ENCODE measurements at places on chromosomes 12 and 14. TPM values are rescaled to one million over a fixed set of nuclear protein-coding genes. Genes with fewer than 3 reads are reported as not detected.

The PRMT5 gene
- 108 TPM for total RNA-seq

The SLC4A8 gene
- 6.3 TPM for total RNA-seq

The DBX2 gene
- total RNA-seq = not detected

The JAG2 gene
- total RNA-seq = 5.9 TPM

DNA sequence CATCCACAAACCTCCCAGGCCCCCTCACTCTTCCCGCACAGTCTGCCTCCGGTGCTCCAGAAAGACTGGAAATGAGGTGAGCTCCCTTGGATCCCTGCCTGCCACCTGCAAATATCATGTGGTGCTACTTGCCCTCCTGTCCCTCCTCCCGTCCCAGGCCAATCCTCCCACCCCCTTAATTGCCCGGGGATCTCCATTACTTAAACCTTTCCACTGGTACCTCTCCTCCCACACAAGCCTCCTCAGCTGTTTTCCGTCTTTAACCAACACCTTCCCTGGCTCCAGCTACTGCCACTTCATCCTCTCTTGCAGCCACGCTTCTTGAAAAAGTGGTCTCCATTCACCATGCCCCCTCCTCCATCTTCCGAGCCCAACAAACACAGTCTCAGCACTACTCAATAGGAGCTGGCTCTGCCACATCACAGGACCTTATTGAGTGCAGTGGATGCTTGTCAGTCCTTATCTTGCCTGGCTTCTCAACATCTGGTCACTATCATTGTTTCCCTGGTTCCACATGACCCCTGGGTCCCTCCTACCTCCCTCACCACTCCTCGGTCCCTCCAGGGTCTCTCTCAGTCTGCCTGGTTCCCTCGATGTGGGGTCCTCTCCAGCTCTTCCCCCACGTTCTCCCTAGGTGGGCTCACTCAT lies 11.5 kb downstream of the FAIM2 start:
- no peak for DNase-seq

DNA sequence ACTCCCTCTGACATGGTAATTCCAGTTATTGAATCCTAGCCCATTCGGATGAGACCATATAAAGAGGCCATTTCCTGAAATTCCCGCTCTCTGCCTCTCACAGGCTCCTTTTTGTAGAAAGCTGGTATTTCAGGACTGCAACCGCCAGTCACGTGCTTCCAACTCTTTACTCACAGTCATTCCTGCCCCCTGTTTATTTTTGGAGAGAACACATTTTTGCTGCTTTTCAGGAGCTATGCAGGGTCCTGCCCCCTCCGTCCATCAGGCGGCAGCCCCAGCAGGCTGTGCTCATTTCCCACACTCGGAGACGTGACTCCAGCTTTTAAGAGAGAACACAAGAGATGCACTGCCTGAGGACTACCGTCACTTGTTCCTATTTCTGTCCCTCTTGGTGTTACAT lies 26.8 kb downstream of the IFT43 start:
- DNase-seq = no peak

DNA sequence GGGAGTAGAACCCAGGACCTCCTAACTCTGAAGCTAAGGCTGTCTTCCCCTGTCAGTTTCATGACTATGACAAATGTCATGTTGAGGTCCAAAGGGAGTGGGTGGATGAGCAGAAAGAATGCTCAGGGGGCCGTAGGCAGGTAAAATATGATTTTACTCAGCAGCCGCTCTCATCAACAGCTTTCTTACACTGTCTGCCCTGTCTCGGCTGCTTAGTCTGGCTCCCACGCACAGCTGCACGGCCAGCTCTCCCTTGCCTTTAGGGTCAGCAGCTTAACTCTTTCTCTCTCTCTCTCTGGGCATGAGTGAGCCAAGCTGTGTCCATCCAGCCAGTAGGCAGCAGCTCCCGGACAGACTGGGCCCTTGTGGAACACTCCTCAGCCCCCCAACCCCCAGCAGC lies 95.2 kb downstream of the GCH1 start:
- DNase-seq = no peak

GRCh38 chr14:38342803-38343202 lies 86.9 kb upstream of the CLEC14A start:
- DNase-seq = no peak

DNA sequence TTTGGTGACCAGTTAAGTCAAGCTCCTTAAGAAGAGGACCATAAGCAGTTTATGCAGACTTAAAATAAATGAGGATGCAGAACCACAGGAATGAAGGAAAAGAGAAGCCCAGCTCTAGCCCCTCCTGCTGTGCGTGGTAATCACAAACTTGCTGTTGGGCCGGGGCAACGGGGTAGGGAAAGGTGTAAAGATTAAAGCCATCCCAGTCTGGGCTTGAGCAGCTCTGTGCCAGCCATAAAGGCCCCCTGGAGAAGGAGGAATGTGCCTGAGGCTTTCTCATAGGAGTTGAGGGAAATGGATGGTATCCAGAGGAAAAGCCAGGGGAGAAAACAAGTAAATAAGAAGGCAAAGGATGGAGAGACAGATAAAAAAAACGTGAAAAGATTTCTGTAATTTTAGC lies 25.1 kb downstream of the TEP1 start:
- DNase-seq = no peak

- no peak for DNase-seq
These were observed 64.0 kb downstream of the PTPN11 start for GRCh38 chr12:112482733-112483132.

DNA sequence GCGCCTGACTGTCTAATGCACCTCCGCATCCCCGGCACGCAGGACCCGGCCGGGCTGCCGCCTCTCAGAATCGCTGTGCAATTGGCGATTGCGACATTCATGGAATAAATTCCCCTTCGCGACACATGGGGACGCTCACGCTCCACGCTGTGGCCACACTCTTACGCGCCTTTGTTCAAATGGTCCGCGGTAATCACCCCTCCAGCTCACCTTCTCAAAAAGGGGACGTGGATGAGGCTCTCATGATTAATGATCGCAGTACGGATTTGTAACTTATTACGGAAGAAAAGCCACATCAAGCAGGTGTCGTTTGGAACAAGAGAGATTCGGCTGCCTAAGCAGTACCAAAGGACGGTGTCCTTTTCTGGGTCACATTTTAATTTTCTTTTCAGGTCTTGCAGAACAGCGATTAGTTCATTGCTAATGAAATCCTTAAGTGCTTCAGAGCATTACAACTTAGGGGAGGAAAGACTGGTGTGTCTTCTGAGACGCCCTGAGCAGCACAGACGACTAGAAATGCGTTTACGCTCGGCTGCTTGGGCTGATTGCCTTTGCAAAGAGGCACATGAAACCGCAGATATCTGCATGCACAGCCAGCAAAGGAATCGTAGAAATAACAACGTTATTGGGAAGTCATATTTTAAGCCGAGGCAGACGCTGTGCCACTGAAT lies 37.3 kb upstream of the ADGRD1 start:
- no peak for DNase-seq

- DNase-seq = no peak
These were observed 178.7 kb downstream of the PAWR start for GRCh38 chr12:79512068-79512467.

All from natural killer cell treated with Interleukin-12 subunit alpha and Interleukin-12 subunit beta and Interleukin-15 and Interleukin-18, amount 100 ng/mL, for 72 hours (primary cell).